Activated CD4-positive, CD25-positive, alpha-beta regulatory T cell treated with anti-CD3 and anti-CD28 coated beads, Interleukin-2, amount 50 U/mL, for 72 hours (primary cell): ENCODE measurements at places on chromosomes 3 and 15.

DNA sequence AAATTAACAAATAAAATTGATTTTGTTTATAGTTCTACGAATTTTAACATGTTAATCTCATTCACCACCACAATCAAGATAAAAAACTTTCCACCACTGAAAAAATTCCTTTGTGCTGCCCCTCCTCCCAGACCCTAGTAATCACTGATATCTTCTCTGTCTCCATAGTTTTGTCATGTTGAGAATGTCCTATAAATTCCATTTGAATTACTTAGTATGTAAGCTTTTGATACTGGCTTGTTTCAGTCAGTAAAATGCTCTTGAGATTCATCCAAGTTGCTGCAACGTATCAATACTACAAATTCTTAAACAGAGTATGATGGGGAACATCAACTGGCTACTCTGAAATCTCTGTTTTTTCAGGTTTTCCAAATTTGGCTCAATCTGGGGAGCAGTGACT lies 129.6 kb downstream of the CTNNB1 start:
- no peak for DNase-seq

GRCh38 chr15:67050062-67050461 lies 15.3 kb upstream of the SMAD3 start:
- DNase-seq = no peak

- DNase-seq = no peak
Measured at GRCh38 chr3:78143000-78143399, 1103.1 kb downstream of the ROBO2 start.

DNA sequence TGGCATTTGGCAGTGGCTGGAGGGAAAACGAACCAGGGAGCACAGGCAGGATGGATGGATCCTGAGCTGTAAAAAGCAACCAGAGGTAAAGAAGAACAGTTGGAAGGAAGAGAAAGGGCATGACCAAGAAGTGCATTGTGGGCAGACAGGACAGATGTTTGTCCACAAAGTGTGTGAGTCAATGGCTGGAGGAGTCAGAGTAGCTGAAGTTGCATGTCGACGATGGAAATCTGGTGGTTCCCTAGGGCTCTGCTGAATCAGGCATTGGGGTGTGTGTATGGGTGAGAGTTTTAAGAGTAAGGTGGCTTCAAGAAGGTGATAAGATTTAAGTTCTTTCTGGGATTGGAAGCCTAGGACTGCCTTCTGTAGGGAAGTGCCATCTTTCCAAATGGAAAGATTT lies 214.0 kb upstream of the BHLHE40 start:
- DNase-seq = no peak
